ENCODE measurements at places on chromosomes 4 and X.

- no peak for DNase-seq
Measured at GRCh38 chr4:75889537-75890199, 12.6 kb downstream of the PPEF2 start.

- no peak for DNase-seq
Measured at GRCh38 chrX:47574076-47574546, 8.1 kb upstream of the TIMP1 start.

- DNase-seq, result peak; percentile 14
Measured at GRCh38 chrX:20066968-20067708, 49.6 kb downstream of the MAP7D2 start.

DNA sequence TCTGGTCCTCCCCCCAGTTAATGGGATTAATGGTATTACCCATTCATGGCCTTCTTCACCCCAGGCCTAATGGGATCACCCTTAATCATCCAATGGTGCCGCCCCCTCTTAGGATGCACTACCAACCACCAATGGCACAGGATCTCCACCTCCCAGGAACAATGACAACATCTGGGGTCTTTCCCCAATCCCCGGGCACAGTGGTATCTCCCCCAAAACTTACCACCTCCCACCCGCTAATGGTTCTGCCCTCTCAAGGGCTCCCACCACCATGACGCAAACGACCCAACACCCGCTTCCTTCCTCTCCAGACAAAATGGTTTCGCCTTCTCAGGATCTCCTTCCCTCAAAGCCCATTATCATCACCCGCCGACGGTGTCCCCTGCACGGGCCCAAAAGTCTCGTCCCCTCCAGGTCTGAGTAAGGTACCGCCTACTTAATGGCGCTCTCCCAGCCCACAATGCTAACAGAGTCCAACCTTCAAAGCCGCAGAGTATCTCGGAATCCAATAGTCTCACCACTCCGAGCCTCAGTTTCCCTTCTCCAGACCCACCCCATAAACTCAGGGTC lies 458 bp downstream of the GRIPAP1 start:
- no peak for DNase-seq

DNA sequence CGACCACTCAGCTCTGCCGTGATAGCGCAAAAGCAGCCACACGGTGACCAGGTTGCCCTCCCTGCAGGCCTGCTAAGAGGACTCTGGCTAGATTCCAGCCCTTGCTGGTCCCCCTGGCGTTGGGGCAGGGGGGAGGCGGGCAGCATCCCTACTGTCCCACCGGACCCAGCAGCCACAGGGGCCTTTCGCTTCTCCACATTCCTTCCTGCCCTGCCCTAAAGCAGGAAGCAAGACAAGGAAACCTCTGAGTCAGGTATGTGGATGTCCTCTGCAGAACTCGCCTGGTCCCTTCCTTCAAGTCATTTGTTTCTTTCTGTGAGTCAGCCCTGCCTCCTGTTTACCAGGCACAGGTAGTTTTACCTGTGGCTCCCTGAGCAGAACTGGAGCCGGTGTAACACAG lies 60.2 kb upstream of the CLDN34 start:
- DNase-seq, result no peak

DNA sequence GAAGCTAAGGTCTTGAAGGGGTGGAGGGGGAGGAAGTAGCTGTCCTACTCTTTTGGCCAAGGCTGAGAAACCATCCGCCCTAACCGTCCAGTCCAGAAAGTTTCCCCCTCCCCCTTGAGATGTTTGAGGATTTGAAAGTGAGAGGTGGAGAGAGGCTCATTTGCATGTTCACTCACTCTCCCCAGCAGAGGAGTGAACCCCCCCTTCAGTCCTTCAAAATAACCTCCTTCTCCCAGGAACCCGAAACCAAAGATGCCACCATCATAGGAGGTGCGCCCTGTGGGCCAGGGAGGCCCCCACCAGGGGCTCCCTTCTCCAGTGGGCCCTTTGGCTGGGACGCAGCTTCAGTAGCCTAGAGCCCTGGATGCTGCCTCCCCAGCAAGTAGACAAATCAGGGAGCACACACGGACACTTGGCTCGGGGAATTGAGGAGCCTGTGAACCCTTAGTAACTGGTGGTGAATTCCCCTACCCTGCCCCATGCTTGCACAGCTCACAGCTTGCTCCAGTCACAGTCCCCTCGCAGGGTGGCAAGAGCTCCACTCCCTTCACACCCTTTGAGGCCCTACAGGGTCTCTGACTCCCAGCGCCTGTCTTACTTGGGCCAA lies 25.6 kb downstream of the ELF4 start:
- DNase-seq, result no peak

GRCh38 chr4:185902654-185903053 lies 90.7 kb upstream of the SORBS2 start:
- DNase-seq, result no peak

- DNase-seq, result no peak
Measured at GRCh38 chr4:182105416-182105815, 137.8 kb upstream of the TENM3 start.

DNA sequence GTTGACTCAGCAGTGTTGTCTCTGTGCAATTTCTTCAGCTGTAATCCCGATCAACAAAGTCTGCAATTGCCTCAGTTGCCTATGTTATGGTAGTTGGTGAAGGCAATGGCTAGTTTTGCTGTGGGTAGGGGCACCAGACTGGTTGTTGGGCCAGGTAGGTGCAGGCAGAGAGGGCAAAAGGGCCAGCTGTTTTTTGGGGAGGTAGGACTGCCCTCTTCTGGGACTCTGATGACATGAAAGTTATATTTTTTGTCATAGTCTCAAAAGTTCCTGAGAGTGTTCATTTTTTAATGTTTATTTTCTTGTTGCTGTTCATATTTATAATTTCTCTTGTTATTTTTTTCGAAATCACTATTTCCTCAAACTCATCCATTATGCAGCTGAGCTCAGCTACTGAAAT lies 25.1 kb downstream of the DCAF12L2 start:
- no peak for DNase-seq

DNA sequence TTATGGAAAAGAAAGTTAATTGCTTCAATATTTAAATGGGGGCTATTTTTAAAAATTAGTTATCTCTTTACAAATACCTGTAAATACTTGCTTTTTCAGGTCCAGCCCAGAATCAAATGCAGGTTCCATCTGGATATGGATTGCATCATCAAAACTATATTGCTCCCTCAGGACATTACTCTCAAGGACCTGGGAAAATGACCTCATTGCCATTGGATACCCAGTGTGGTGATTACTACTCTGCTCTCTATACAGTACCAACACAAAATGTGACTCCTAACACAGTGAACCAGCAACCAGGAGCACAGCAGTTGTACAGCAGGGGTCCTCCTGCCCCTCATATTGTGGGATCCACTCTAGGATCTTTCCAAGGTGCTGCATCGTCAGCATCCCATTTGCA lies 29.2 kb downstream of the SEC24B start:
- DNase-seq, result no peak

DNA sequence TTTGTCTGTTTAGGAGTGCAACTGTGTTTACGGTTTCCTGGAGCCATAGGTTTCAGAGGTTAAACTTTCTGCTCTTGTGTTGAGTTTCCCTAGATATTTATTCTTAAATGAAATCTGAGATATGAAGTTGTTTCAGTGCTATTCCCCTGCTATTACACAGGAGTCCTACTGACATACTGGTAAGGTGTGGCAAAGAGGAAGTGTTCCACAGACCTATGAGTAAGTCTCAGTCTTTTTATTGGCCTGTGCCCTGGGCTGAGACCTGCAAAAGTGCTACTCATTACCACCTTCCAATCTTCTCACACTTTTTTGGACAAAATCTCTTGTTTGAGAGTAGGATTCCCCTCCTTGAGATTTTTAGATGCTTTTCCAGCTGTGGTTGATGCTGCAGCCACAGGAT lies 35.6 kb upstream of the MAGEA8 start:
- no peak for DNase-seq
